ENCODE measurements at places on chromosomes 13 and 19.

GRCh38 chr13:34941835-34942731 lies at the start of gene NBEA:
NBEA (plus strand) TSS chr13:34942270; CDS start chr13:34942821, 551 bp downstream.
- DNase-seq, result peak; percentile 72

GRCh38 chr19:14023404-14024235 lies 4.3 kb upstream of the RLN3 start:
- no peak for DNase-seq

- no peak for DNase-seq
These were observed 18.0 kb downstream of the ZNF574 start for GRCh38 chr19:42093926-42094325.

DNA sequence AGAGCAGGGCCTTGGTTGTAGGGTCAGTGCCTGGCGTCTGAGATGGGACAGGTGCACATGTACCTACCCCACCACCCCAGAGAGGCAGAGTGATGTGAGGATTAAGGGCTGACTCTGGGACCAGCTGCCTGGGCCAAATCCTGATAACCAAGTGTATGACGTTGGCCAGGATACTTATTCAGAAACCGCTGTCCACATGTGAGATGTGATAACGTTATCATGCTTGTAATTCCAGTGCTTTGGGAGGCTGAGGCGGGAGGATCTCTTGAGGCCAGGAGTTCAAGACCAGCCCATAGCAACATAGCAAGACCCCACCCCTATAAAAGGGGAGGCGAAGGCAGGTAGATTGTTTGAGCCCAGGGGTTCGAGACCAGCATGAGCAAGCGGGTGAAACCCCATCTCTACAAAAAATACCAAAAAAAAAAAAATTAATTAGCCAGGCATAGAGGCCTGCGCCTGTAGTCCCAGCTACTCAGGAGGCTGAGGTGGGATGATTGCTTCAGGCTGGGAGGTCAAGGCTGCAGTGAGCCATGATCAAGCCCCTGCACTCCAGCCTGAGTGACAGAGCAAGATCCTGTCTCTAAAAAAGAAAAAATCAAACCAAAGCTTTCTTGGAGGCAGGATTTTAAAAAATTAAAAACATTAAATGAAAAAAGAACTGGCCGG lies 10.0 kb downstream of the ADGRE5 start:
- DNase-seq, result no peak

- no peak for DNase-seq
These were observed 218.1 kb upstream of the ARGLU1 start for GRCh38 chr13:106786006-106786563.

DNA sequence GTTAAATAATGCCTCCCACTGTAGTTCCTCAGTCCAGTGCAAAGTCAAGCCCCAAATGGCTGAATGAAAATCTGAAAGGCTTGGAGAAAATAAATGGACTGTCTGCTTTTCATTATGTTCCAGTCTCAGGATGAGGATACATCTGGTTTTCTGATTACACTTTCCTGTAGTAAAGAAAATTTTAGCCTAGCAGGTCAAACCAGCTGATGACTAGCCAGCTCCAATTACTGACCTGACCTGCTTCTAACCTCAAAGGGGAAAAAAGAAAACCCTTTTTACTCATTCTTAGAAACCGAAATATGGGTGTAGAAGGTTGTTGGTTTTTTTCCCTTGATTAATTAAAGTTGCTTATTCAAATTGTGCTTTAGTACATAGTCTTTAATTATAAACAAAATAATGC lies 418.4 kb downstream of the EFNB2 start:
- DNase-seq, result no peak

GRCh38 chr19:18291590-18292461 lies 10.4 kb upstream of the JUND start:
- peak; percentile 52 for DNase-seq

DNA sequence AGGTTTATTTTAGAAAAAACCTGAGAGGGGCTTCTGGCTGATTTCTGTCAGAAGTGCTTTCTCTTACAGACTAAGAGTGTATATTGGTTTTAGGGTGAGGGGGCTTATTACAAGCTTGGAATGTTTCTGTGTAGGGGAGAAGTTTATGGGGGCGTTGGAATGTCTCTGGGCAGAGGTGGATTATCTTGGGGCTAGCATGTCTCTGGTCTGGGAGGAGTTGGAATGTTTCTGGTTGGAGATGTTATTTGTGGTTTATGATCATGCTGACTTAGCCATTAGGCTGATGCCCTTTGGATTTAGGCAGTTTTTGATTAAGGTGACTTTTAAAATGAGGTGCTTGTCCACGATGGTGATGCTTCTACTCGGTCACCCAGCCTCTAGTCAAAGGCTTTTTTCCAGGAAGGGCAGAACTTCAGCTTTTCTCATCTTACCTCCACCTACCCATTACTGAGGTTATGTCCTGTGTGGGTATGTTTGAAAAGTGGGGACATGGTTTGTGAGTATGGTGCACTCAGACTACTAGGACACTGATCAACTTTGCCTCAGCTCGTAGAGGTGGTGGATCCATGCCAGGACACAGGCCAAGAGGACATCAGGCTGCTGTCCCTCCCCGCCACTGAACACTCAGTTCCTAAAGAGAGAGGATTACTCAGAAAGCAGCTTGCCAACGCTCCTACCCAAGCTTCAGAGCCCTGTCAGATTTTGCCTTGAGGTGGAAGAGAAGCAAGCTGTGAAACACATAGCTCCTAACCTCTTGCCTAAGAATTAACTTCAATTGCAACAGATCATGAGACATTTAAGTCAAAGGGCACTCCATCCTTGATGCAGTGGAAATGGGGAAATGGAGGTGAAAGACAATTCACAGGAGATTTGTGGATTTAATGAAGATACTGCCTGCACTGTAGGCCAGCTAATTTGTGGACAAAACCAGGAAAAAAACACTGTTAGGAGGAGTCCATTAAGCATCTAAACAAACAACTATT lies 63.6 kb downstream of the ZNF44 start:
- no peak for DNase-seq

DNA sequence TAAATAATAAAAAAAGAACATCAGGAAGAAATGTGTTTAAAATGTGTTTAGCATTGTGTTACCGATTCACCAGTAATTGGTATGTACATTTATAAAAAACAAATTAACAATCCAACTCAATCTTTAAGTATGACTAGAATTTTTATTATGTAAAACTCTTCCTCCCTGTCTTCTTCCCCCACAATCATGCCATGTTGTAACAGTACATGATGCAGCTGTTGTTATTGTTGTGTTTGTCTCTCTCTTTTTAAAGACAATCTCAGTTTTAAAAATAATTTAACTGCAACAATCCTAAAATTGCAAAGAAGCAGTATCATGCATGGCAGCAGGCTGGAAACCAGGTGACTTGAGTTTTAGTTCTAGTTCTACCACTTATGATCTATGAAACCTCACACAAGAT lies 180.2 kb downstream of the RGCC start:
- DNase-seq, result no peak

DNA sequence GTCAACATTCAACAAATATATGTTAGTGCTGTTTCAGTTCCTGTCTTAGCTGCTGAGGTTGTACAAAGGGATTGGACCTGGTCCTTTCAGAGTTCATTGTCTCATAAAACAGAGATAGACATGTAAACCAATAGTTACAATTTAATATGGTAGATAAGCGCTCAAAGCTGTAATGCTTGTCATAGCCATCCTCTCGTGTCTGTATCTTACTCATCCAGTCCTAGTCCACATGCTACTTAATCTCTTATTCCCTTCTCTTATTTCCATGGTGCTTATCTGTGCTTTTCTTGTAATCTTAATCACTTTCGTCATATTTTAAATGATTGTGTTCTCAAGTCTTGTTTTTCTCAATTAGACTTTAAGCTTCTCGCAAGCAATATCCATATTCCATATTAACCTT lies 185.2 kb upstream of the OBI1 start:
- DNase-seq, result no peak

DNA sequence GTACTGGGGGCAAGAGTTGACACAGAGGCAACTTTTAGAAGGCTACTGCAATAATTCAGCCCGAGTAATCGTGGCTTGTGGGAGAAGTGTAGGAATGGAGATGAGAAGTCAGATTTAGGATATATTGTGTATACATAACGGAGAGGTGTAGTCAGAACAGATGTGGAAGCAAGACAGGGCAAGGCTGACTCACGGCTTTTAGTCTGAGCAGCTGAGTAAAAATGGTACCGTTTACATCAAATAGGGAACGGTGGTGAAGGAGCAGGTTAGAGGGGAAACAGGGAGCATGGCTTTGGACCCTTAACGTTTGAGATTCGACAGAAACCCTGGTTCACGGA lies 796 bp upstream of the LSM14A start:
- DNase-seq, result no peak

DNA sequence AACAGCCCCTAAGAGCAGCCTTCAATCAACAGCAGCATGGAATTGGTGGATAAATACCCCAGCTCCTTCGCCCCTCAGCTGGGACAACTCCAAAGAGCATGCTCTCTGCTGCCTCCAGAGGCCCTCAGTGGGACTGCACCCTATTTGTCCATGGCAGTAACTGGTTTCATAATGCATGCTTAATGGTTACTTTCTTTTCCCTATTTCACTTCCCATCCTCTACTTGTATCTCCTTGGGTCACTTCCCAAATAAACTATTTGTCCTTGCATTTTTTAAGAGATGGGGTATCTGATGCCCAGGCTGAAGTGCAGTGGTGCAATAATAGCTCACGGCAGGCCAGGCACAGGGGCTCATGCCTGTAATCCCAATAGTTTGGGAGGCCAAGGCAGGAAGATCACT lies 13.5 kb upstream of the TPM4 start:
- DNase-seq, result no peak

DNA sequence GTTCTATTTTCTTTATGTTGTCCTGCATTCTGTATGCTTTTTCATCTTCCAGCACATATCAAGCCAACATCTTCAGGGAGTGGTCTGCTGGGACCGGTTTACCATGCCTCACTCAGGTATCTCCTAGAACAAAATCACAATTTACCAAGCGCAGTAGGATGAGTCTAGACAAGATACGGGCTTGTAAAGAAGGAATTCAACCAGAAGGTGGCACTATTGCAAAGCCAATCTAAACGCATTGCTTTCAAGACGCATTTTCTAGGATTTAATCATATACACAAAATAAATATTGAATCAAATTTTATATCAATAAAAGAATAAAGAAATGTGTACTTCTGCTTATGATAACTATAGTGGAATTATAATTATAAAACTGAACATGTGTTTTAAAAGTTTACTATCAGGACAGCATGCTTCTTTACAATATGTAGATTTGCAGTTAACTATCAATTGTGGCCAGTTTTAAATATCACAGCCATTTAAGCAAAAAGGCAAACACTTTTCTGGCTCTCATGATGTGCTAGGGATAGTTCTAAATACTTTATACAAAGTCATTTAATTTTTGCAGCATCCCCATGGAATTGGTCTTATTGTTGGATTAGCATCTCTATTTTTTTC lies 16.1 kb upstream of the TPP2 start:
- DNase-seq, result no peak

DNA sequence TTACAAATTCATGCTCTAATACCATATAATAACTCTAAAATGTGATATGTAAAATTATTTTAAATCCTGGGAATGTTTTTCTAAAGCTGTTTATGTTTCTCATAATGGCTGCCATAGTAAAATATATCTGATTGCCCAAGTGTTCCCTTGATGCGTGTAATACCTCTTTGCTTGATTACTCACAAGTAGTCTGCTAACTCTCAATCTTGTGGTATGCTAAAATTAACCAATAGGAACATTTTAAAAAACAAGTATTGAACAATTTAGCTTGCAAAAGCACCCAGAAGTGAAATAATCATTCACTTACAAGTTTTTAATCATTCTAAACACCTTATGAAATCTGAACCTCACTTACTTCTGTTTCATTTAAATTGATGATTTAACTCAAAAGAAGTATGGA lies 386.0 kb upstream of the ATXN8OS start:
- no peak for DNase-seq

- no peak for DNase-seq
These were observed 7.8 kb downstream of the PPP1R14A start for GRCh38 chr19:38248421-38248820.

DNA sequence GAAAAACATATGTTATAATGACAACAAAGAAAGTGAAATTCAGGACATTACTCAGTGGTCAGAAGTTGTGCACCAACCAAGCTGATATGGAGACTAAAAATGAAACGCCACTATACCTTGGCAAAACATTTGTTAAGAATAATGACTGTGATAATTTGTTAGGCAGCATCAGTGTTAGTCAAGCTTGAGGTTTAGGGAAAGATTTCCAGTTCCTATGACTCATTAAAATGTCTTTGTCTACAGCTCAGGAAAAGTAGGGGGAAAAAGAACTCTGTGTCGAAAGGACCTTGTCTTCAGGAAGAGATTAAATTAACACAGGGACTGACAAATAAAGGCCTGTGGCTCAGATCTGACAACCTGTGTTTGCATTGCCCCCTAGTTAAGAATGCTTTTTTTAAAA lies 764.1 kb upstream of the SLITRK6 start:
- no peak for DNase-seq
